ENCODE measurements at places on chromosomes 3 and 15.

GRCh38 chr15:81183439-81183775 lies 13.3 kb upstream of the IL16 start:
- no peak for DNase-seq

- no peak for DNase-seq
Measured at GRCh38 chr3:37537914-37538691, 323.6 kb upstream of the CTDSPL start.

- DNase-seq: no peak
Measured at GRCh38 chr15:38479266-38479665, 25.3 kb downstream of the FAM98B start.

DNA sequence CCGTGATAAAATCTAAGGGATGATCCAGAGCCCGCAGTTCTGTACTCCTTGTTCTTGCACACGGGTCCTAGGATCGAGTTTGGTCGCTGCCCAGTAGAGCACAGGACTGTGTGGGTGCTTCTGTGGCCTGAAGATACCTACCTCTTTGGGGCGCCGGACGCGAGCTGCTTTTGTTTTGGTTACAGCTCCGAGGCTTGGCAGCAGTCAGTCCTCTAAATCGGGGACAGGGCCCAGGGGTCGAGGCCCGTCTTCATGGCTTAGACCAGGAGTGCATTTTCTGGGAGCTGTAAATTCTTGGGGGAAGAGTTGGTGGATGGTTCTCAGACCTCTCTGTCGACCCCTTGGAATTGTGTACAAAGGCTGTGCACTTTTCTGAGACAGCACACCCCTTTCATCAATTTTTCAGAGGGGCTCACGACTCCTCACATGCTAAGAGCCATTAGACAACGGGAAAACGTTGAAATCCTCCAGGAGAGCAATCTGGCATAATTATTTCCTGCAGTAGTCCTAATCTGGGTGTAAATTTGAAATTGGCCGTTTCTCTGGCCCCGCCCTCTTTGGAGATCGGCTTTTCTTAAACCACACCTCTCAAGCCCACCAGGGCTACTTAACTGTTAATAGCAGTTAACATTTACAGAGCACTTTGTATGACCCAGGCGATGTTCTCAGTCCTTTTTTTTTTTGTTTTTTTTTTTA lies 928 bp downstream of the CEP97 start:
- peak; percentile 61 for DNase-seq

- DNase-seq: no peak
Measured at GRCh38 chr3:15271030-15271429, 61.4 kb downstream of the SH3BP5 start.

DNA sequence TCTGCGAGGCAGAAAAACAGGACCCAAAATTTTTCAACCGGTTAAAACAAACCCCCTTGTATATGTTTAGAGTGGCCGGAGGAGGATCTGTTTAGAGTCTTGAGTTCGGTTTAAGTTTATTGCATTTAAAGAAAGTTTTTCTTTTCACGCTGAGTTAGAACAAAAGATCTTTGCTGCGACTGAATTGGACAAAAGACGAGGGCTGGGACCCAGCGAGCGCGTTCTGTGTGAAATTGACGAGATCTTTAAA lies 9.8 kb downstream of the NR2F2 start:
- DNase-seq: peak; percentile 88

DNA sequence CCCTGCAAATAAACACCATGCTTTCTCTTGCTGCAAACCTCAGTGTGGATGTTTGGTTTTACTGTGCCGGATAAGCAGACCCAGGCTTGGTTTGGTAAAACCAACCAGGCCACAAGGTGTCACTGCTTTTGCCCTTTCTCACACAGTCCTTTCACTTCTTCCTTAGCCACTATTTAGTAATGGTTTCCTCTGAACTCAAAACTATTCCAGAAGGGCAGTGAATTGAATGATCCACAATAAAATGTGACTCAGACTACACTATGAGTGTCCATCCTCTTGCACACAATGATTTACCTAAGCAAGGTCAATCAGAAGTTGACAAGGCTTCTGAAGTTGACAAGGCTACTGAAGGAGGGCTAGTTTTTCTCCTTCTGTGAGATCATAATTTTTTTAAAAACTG lies 552.4 kb upstream of the CCDC54 start:
- DNase-seq: peak; percentile 47

- DNase-seq: no peak
Measured at GRCh38 chr3:28645149-28645548, 296.5 kb upstream of the AZI2 start.

GRCh38 chr3:44890852-44891251 lies 16.4 kb downstream of the TGM4 start:
- no peak for DNase-seq

DNA sequence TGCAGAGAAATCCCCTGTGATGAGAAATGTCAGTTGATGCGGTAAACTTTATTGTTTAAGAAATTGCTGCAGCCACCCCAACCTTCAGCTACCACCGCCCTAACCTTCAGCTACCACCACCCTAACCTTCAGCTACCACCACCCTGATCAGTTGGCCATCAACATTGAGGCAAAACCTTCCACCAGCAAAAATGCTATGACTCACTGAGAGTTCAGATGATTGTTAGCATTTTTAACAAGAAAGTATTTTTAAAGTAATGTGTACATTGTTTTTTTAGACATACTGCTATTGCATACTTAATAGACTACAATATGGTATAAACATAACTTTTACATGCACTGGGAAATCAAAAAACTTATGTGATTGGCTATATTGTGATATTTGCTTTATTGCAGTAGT lies 30.0 kb downstream of the U2SURP start:
- DNase-seq: no peak

DNA sequence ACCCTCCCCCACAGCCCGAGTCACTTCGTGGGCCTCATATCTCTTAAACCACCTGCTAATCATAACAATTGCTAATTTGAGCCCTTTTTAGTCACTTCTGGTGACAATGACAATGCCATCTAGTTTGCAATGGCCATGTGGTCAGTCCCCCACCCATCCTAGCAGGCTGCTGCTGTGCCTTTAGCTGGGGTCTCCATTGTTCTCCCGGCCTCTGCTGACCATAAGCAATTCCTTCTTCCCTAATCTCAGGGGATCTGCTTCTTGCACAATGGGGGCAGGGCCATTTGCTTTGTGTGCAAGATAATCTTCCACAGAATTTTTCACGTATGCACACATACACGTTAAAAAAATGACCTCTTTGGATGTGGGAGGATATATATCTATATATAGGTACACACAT lies 406.1 kb upstream of the ONECUT1 start:
- DNase-seq: peak; percentile 74

DNA sequence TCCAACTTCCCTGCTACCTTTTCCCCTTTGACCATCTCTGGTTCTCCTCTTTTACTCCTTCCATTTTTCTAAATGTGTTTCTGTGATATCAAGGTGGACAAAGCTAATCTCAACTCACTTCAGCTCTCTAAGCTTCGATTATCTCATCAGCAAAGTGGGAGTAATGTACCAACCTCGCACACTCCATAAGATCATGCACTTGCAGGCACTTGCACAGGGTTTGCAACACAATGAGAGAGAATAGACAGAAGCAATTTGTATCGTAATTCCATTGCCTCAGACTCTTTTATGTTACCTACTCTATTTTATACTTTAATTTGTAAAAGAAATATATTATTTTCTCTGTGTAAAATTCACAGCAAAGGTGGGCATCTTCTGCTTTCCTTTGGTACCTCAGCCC lies 7.0 kb upstream of the POLQ start:
- no peak for DNase-seq

DNA sequence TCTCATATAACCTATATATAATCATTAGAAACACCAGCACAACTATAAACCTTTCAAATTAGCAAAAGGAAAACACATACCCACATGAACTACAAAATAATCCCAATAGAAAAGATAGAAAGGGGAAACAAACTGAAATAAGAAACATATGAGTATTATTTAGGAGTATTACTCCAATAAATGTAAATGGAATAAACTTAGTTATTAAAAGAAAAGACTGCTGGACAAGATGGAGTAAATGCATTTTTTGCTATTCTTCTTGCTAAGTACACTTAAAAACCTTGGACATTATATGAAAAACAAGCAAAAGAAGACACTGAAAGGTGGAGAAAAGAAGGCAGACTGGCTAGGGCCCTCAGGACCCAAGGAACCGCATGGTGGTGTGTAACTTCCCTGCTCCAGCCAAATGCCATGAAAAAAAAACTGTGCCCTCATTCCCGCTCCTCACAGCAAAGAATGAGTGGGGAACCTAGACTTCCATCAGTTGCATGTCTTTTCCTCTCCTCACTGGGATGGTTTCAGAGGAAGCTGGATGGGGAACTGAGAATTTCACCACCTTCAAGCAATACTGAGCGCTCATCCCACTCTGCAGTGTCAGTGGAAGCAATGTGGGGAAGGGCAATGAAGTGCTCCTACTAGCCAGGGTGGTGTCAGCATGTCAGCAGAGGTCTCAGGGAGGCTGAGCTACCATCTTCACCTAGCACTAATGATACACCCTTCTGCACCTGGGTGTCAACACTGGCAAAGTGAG lies 43.7 kb upstream of the ADAMTS17 start:
- no peak for DNase-seq

DNA sequence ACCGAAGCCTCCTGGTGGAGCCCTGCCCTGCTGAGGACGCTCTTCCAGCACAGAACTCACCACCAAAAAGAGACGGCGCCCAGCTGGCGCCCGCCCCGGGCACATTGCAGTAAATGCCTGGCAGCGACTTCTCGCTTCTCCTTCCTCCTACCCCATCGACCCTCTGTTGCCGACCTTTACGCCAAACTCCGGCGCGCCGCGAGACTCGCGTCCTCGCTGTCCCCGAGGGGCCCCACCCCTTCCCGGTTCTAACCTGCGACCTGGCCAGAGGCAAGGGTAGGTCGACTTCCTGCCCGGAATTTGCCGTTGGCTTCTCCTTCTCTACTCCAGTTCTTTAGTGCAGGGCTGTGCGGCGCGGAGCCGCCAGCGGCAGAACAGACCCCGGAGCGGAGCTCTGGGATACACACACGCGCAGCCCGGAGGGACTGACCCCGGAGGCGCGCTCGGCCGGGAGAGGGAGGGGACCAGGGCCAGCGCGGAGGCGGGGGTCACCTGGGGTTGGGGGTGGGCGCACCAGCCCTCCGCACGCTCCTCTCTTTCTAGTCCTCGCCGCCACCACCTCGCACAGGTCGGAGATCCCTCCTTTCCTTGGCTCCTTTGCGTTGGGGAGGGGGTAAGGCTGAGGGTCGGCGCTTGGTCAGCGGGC lies 226.6 kb upstream of the AZI2 start:
- peak; percentile 74 for DNase-seq

DNA sequence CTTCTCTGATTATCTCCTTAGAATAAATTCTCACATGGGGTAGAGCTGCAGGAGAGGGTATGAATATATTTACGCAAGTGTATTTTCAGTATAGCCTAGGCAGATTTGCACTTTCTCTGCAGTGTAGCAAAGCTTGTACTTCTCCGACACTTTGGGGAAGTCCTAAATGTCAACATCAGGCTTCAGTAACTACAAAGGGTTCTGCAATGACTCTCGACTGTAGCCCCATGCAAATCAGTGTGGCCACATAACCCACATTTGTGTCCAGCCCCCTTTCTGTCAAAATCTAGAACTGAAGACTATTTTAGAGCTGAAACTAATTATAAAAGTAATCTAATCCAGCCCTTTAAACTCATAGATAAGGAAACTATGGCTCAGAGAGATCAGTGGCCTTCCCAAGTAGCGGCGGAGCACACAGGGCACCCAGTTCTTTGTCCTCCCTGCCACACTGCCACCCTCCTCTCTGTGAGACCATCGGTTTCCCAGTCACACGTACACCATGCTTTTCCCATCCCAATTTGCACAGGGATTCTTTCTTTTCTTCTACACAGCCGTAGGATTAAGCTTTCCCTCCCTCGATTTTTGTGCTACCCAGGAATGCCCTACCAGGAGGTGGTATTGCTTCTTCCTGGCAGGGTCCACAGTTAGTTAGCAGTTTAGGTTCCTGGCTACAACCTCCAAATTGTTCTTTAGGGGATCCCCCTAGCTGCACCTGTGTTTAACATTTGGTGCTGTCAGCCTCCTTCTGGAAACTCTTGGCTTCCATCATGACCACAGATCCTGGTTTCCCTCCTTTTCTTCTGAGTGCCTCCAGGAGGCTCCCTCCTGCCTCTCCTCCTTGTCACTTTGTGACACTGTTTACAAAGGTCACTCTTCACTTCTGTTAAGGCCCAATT lies 22.9 kb downstream of the MRAS start:
- DNase-seq: peak; percentile 19

DNA sequence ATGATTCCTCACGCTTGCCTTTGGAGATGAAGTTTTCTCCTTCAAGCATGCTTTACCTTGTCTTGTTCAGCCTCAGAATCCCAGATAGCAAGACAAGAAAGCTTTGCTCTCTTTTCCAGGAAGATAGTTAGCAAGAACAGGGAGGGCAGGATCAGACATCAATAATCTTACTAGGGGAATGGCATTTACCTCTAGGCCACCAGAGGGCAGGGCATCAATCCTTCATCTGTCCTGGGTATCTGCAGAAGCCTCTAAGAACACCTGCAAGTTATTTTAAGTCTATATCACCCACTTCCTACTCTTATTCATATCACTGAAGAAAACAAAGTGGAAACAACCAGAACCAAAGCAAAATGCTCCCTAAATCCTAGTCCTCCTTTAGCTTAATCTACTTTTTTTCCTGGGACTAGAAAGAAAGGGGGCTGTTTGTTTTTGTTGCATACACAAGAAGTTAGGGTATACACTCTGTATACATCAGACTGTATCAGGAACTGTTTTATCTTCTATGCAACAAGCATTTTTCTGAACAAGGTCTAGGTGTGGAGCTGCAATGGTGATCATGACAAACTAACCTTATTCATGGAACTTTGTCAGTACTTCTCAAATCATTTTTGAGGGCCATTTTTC lies 862.5 kb downstream of the CADM2 start:
- DNase-seq: peak; percentile 59

DNA sequence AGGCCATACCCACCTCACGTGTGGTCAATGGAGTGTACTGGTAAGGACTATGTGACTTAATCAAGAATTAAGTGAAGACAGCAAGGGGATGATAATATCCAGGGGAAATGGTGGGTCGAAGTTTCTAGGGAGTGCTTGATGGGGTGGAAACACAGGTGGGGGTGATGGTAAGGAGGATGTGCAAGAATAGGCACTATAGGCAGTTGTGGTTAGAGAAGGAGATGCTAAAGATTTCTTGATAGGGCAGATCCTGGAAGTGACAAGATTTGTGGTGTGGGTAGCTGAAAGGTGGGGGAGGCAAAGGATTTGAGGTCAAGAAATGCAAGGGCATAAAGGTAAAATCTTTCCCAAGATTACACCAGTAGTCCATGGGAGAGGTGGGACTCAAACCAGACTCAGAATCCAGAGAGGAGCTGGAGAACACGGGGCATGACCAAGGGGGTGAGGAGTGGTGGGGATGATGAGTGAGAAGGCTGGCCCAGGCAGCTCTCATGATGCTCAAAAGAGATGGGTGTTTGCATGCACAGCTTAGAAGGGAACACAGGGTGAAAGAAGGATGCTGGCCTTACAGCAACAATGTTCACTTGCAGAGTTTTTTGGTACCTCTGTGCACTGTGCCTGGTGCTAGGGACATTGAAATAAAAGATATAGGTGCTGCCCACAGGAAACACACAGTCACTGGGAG lies 78.4 kb downstream of the CCR1 start:
- DNase-seq: no peak
